ENCODE measurements at places on chromosomes 5 and 9.

DNA sequence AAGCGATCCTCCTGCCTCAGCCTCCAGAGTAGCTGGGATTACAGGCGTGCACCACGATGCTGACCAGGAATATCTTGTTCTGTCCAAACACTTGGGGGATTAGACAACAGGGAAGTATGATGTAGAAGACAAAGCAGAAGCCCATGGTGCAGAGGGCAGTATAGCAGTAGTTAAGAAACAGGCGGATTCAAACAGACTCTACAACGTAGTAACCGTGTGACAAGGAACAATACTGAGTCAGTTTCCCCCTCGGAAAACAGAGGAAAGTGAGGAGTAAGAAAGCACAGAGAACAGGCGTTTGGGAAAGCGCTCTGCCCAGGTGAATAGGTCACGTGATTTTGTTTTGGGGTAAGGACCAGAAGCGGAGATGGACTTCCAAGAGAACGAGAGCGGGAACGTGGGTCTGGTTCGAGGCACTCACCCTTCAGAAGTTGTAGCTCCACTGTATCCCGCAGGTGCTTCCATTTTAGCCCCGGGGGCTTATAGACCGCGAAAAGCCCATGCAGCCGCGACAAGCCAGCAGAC, 306 bp downstream of the TRUB2 start:
- DNase-seq, result no peak

DNA sequence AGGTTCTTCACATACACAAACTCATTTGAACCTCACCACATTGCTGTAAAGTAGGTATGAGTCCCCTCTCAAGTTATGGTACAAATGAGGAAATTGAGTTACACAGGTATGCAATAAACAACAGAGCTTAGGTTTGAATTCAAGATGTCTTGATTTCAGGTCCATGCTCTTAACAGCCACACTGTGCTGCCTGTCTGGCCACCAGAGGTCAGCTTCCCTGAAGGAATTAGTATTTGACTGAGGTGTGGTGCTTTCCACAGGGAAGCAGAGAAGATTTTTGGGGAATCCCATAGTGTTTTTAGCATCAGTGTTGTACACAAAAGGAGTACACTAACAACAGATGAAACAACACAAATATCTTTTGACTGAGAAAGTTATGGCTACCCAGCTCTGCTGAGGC, 94.4 kb upstream of the ITGA1 start:
- DNase-seq, result peak; percentile 7

DNA sequence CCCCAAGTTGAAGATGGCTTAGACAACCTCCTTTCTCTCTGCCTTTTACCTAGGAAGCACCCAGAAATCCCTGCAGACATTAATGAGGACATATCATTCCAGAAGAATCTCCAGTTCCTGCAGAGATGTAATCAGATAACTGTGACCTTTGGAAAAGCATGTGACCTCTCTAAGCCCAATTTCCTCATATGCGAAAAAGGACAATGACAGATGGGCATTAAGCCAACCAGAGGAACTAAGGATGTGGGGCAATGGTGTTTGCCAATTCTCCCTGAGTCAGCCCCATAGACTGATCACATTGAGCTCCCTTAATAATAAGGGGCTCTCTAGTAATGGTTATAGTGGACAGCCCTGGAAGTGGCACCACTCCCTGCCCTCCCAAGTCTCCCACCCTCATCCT, 10.1 kb upstream of the FOXI1 start:
- DNase-seq, result no peak

DNA sequence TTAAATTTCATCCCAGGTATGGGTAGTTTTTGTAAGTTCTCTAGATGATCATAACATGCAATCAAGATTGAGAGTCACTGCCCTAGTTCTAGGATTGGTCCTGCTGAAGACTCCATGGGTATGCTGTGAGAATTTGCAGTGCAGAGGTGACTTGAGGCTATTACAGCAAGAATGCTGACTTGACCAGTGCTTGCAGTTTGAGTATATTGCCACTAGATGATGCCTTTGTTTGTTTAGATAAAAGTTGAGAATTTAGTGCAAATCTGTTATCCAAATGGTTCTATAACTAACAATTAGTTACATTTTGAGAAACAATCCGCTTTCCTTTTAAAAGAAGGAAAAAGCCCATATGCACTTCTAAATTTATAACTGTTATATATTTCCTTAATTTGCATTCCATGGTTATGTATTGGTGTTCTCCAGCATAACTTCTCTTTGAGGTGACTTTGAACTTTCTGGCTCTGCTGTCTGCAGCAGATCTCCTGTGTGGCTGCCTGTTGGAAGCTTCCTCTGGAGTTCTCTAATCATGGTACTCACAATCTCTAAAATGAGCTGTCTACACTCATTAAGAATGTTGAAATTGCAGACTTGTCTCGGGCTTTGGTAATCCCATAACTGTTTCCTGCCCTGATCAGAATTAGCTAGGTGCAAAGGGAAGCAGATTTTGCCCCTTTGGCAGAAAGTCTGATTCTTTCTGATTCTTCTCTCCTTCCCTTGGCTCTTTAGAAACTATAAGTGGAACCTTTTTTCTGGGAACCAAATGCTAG, 24.9 kb downstream of the MELK start:
- no peak for DNase-seq

DNA sequence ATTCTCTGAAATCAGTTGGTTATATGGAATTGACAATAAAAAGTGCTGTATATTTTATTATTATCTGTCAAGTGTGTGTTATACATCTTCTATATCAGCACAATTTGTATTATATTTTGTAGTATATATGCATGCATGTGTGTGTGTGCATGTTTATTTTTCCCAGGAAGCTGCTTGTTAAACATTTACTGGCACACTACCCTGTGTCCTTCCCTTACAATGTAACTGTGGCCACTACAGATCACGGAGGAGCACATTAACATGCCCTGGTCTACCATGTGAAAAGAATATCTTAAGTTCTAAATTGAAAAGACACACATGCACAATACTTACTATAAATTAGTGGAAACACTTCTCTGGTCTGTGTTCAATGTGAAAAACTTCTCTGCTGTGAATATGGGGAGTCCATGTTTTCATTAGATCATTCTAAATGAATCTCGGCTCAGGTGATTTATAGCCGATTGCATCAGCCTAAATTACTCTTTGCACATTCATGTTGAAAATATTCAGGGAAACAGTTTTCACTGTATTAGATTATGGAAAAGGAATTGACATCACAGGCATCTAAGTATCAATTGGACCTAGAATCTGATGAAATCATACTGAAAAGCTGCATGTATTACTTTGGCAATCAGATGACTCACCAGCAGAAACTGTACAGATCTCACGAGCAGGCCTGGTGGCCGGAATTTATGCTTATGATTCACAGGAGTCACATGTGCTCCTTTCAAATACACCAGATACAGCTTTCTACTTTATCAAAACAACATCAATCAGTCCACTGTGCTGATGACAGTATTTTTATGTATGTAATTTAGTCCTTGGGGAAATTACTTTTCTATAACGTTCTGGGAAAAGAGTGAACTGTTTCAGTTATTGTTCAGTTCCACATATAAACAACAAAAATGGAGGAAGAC, 39.4 kb downstream of the LURAP1L start:
- no peak for DNase-seq

GRCh38 chr9:118170032-118170955, 466.1 kb downstream of the TLR4 start:
- no peak for DNase-seq

GRCh38 chr5:180071531-180072255, at the start of gene RNF130:
Gene RNF130 (minus strand): TSS chr5:180071759. CDS start chr5:180071702, 57 bp downstream.
- peak; percentile 91 for DNase-seq

GRCh38 chr9:32590476-32590875, 17.5 kb upstream of the NDUFB6 start:
- DNase-seq, result no peak

DNA sequence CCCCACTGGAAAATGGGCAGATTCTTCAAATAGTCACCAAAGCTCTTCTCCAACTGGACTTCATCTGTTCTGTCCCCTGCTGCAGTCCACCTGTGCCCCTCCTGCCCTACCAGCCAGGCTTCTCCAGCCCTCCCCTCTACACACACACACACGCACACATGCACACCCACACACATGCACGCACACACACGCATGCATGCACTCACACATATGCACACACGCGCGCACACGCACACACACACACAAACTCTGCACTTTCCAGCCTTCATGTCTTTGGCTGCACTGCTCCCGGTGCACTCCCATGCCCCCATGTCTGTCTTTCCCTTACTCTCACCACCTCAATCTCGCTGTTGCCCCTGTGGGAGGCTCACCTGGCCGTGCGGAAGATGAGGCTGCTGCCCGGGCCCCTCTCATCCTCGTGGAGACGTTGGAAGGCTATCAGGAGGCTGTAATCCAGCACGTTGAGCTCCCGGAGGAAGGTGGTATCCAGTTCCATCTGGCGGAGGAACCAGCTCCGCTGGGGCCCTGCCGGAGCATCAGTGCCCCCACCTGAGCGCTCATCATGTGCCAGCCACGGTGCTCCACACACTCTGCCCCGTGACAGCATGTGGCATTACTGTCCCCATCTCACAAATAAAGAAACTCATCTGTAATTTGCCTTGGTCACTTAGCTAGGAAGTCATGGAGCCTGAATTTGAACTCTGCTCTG, 5.7 kb downstream of the PIP5KL1 start:
- no peak for DNase-seq

DNA sequence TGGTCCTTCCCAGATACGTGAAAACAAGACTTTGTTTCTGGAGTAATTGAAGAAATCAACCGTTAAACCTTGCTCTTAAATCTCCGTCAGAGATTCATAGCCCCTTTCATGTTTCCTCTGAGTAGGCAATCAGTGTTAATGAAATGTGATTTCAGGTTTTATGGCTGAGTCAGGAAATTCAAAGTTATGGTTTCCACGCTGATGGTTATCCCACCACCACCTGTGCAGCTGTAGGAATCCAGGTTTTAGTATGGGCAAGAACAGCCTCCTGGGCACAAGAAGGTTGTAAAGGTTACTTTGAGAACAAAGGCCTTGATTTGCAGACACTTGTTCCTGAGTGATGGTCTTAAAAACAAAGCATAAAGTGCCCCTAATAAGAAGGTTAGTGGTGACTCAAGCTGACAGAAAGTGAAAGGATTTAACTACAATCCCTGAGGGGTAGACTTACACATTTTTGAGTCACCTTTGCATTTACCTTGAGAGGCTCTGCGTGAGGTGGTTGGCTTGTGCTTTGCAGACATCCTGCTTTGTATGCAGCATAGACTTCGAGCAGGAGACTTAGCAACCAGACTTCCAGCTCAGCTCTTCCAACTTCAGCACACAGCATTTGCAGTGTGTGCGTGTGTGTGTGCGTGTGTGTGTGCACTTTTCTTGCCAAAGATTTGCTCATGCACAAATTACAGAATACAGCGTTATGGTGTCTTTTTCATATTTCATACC, 159.6 kb downstream of the TLE4 start:
- peak; percentile 7 for DNase-seq

DNA sequence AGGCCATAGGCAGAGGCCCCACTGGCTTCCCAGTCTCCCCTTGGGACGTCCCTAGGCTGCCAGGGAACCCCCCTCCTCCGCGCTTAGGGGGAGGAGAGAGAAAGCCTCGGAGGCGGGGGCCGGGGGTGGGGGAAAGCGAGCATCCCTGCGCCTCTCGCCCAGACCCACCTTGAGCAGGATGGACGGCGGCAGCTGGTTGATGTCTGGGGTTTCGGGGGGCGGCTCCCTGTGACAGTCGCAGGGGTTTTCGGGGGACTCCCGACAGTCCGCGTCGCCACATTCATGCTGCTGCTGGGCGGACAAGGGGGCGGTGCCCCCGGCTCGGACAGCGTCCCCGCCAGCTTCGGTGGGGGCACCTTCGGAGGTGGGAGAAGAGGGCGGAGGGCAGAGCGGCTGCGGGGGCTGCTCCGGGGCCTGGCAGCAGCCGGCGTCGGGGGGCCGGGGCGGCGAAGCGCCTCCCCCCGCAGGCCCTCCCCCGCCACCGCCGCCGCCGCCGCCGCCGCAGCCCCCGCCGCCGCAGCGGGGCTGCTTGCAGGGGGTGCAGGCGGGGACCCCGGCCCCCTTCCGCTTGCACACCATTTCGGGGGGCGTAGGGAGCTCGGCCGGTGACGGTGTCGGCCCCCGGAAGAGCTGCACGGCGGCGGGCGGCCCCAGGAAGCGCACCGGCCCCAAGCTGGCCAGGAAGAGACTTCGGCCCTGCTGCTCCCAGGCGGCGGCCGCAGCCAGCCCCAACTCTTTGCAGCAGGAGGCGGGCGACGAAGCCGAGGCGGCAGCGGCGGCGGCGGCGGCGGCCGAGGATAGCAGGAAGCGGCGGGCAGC, 1.2 kb downstream of the FBXL17 start:
- peak; percentile 50 for DNase-seq

- DNase-seq, result no peak
Measured at GRCh38 chr5:17228821-17229291, 11.4 kb downstream of the BASP1 start.
